ENCODE measurements at places on chromosomes 5 and 9.

GRCh38 chr5:32692036-32692746 is 18.9 kb upstream of the NPR3 start:
- peak; percentile 67 for DNase-seq

GRCh38 chr9:109821711-109822110 is 41.7 kb downstream of the PALM2AKAP2 start:
- DNase-seq = no peak

DNA sequence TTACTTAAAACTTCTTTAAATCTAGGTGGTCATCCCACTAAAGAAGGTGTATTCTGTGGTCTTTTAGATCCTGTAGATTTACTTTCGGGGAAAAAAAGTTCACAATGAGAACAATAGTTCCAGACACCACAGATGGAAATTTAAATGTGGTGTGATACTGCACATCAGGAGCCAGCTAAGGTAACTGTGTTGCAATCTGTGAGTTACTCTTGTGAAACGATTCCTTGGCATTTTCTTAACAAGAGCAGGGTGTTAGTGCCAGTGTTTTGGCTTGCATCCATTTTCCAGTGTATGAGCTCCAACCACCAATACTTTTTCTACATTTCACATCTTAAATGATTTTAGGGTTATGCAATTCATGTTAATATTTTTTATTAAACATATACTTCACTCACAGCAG is 674.5 kb downstream of the CETN3 start:
- no peak for DNase-seq

- DNase-seq = no peak
These were observed 462.2 kb downstream of the RASEF start for GRCh38 chr9:82600536-82601292.

GRCh38 chr5:113804264-113804663 is 290.8 kb downstream of the YTHDC2 start:
- no peak for DNase-seq

GRCh38 chr5:60092671-60093422 is 199.3 kb upstream of the PDE4D start:
- no peak for DNase-seq

DNA sequence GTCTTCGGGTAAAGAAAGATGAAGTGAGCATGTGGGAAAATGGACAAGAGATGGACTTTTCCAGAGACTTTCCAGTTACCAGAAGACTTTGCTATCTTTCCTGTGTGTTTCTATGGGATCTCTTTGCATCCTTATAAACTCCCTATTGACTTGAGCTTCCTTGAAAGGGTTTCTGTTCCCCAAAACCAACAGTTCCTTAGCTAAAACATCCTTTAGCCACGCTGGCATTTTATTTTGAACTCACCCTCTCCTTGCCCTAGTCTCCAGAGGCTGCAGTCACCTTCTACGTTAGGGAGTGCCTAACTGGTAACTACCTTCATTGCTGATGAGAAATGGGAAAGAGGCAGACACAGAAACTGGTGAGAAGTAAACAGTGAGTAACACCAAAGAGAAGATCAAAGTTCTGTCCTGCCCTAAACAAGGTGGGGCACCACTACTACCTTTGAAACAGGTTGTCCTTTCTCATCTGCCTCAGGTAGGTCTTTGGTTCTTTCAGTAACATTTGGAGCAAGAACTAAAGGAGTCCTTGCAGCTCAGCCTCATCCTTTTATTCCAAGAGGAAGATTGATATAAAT is 402.9 kb downstream of the ENC1 start:
- DNase-seq = no peak

- no peak for DNase-seq
These were observed 200.3 kb downstream of the C9orf152 start for GRCh38 chr9:110007477-110008270.

GRCh38 chr5:101425339-101425859 is 522.3 kb upstream of the ST8SIA4 start:
- DNase-seq = no peak

DNA sequence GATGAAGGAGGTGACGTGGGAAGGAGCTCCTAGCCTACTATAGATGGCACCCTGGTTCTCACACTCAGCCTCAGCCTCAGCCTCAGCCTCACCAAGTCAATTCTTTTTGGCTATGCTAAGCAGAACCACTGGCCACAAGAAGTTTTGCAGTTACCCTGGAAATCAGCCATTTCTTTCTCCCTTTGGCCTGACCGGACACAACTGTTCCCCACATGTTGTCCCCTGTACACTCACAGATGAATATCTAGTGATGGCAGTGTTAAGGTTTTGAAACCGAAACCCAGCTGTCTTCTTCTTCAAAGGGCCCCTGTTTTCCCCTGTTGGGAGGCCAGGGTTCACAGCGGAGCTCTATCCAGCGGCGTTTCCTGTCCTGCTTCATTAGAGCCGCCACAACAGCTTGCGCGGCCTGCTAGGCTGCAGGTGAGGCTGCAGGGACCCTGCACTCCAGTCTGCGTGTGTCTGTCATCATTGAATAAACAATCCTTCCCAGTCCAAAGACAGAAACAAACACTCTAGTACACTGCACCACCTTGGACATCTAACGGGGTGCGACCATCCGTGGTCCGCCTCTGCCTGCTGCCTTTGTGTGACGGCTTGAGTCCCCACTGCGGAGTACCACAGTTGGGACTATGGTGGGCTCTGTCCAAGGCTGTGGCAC is 250.5 kb downstream of the DENND1A start:
- DNase-seq = peak; percentile 3

GRCh38 chr9:99299211-99300102 is 77.4 kb downstream of the SEC61B start:
- DNase-seq = peak; percentile 61

GRCh38 chr9:99112750-99113413 is 8.0 kb downstream of the TGFBR1 start:
- DNase-seq = no peak

DNA sequence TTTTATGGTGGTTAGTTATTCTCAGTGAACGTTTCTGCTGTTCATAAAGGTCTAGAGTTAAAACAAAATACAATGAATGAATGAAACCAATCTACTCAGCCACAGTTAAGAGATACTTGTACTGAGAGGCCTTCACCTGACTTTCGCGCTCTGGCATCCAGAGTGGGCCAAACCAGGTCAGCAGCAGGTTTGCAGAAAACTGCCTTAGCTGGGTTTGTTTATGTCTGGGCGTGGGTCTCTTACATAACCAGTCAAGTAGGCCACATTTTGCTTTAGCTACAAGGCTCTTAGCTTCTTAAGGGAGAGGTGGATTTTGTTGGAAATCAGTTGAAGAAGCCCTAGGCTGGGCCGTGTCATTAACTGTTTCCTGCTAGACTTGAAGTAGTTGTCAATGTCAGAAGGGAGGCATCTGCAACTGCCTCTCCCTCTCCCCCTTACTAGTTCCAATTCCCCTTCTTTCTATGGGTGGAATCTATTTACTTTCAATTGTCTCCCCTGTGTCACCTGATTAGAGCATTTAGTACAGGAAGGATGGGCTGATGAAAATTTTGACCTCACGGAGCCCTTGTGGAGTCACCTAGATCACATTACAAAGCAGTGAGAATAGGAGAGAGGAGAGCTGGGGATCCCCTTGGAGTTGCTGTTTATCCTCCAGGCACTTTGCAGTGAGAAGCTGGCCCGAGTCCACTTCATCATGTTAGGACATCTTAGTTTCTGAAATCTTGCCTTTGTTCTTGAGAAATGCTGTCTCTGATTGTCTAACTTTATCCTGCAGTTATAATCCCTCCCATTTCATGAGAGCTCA is 200.5 kb downstream of the ARHGEF28 start:
- DNase-seq = no peak

- no peak for DNase-seq
These were observed 83.1 kb downstream of the FGF1 start for GRCh38 chr5:142602720-142603245.

DNA sequence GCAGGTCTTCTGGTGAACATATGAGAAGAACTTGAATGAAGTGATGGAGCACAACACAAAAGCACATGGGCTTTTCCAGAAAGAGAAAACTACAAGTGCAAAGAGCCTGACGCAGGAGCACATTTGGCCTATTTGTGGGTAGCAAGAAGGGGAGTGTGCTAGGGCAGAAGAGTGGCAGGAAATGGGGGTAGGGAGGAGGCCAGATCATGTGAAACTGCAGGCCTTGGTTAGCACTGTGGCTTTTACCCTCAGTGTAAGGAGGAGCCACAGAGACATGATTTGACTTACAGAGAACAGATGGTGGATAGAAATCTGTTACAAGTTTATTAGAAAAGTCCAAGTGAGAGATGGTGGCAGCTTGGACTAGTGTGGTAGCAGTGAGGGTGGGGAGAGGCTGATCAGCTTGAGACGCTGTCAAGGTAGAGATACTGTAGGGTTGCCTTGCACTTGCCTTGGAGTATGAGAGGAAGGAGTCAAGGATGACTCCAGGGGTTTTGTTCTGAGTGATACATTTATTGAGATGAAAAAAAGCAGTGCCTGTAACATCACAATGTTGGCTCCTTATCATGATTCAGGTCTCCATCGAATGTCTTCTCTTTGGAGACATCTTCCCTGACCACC is 126.7 kb downstream of the PPP2R2B start:
- no peak for DNase-seq

DNA sequence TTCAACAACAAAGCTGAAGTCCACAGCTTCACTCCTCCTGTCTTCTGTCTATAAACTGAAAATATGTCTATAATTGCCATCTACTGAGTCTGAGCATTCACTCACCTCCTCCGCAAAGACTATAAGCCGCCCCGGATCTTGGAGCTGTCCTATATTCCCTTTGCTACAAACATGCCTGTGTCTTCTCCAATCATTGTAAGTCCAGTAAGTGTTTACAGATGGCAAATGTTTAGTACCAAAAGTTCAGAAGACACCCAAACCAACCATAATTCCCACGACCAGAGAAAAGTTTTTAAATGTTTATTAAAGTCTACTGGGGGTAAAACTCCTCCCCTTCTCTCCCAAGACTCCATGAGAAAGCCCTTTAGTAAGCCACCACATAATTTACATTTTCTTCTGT is 80.9 kb downstream of the EBF1 start:
- DNase-seq = no peak

DNA sequence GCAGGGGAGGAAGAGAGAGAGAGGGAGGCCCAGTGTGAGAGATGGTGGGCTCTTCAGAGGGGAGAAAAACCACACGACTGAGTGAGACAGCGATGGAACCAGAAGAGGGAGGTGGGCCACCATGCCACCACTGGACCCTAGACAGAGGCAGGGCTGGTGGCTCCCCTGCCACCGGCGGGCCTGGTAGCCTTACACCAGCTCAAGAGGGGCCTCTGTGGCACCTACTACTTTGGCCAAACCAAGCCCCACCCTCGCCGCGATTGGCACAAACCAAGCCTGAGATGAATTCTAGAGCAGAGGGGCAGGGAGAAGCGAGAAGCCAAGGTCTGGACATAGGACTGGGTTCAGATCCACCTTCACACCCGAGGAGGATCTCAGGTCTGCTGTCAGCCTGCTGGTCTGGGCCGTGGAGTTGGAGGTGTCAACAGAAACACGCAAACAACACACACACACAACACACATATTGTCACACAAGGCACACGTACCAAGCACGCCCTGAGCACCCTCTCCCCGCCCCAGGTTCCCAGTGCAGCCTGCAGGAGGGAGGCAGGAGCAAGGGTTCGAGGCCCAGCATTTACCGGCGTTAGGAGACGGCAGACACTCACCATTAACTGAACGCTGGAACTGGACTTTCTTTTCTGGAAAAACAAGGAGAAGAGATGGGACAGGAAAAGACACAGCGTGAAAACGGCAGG is 49.4 kb downstream of the SLC6A7 start:
- DNase-seq = no peak

- DNase-seq = no peak
These were observed 574.1 kb downstream of the EBF1 start for GRCh38 chr5:158525663-158526062.

- no peak for DNase-seq
These were observed 33.9 kb downstream of the MRPS30 start for GRCh38 chr5:44842496-44843282.

- no peak for DNase-seq
These were observed 251.2 kb downstream of the CHSY3 start for GRCh38 chr5:130155345-130156011.

DNA sequence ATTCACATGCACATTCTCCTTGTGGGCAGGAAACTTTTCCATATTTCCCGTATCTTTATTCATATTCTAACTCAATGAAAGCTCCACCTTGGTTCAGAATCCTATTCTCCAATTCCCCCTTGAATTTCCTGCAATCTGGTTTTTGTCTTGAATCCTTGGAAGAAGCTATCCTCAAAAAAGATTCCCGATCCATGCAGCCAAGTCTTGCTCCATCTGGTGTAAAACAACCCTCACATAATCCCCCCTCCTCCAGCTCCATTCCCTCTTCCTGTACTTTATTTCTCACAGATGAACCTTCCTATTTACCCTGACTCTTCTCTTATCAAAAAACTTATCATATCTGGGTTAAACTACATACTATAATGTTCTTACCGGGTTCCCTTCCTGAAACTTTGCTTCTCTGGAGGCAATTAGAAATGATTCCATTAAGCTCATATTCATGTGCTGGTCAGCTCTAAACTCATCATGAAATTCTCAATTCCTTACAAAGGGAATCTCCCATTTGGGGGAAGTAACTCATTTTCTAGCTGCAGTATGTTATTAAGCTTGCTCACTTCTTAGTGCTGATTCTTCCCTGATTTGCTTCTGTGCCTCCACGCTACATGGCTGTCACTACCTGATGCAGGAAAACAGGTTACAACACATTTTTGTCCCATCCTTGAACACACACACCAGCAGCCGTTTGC is 81.7 kb downstream of the GNAQ start:
- DNase-seq = no peak

- no peak for DNase-seq
These were observed 399.6 kb upstream of the TUSC1 start for GRCh38 chr9:26077860-26078259.

DNA sequence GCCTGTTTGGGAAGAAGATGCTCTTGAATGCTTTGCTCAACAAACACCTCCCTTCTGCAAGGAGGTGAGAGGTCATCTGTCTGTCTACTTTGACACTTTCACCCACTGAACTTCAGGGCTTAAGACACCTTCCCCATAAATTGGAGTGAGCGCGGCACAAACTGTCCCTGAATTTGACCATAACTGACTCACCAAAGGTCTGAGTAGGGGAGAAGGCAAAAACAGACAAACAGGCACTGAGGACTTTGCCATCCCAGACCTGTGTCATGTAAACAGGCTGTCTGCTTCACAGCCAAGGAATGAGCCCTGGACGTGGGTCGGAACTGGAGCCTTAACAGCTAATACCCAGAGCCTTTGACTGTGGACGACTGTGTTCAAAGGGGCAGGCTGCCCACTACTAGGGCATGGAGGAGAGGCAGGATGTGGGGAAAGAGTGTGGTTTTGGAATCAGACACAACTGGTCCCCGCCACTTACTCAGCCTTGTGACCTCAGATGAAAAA is 320.9 kb upstream of the KLF4 start:
- no peak for DNase-seq

- no peak for DNase-seq
These were observed 93.9 kb downstream of the GALNT10 start for GRCh38 chr5:154284433-154284832.

GRCh38 chr9:122376796-122377195 is 6.0 kb downstream of the PTGS1 start:
- no peak for DNase-seq

All from hepatic stellate cell (primary cell).